IMR-90 (cell line): ENCODE measurements at places on chromosomes 16 and 17. TPM values are rescaled to one million over a fixed set of nuclear protein-coding genes. Genes with fewer than 3 reads are reported as not detected.

GRCh38 chr16:81850197-81850944 lies 71.3 kb downstream of the PLCG2 start:
- H3K27me3 ChIP-seq, result peaks cover 1% of the 10 kb centered on the region
- H3K4me3 ChIP-seq, result no peak overlapping the region
- H3K36me3 ChIP-seq, result no peaks in the 10 kb centered on the region
- H3K4me1 ChIP-seq, result no peaks in the 10 kb centered on the region

DNA sequence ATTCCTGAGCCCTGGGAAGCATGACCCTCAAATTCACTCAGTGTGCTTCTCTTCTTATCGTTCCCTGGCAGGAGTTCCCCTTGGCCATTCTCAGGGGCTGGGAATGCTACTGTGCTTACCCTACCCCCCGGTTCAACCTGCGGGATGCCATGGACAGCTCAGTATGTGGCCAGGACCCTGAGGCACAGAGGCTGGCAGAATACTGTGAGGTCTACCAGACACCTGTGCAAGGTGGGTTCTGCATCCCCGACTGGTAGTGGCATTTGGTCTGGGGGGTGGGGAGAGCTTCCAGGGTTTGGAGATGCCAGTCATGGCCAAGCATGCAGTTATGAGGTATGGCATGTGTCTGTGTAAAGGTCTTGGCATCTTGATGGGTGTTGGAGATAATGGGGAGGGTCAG lies 39.4 kb downstream of the WSCD1 start:
- no peak for DNase-seq
- no peaks in the 10 kb centered on the region for H3K36me3 ChIP-seq
- no peak overlapping the region for H3K4me3 ChIP-seq
- H3K4me1 ChIP-seq, result no peaks in the 10 kb centered on the region

- peaks cover 6% of the 10 kb centered on the region for H3K4me1 ChIP-seq
- no peak overlapping the region; the same call in 1 of the 2 replicates for H3K27ac ChIP-seq
- H3K36me3 ChIP-seq, result no peaks in the 10 kb centered on the region
- no peaks in the 10 kb centered on the region for H3K27me3 ChIP-seq
These were observed 6.5 kb upstream of the CTCF start for GRCh38 chr16:67555795-67556212.

- no peak overlapping the region for H3K4me3 ChIP-seq
- no peaks in the 10 kb centered on the region; the same call in 1 of the 2 replicates for H3K27me3 ChIP-seq
- H3K36me3 ChIP-seq, result no peaks in the 10 kb centered on the region
- no peak overlapping the region for H3K27ac ChIP-seq
- no peaks in the 10 kb centered on the region for H3K4me1 ChIP-seq
- peak; percentile 37 for DNase-seq
These were observed 26.4 kb upstream of the RPL38 start for GRCh38 chr17:74177018-74177450.

DNA sequence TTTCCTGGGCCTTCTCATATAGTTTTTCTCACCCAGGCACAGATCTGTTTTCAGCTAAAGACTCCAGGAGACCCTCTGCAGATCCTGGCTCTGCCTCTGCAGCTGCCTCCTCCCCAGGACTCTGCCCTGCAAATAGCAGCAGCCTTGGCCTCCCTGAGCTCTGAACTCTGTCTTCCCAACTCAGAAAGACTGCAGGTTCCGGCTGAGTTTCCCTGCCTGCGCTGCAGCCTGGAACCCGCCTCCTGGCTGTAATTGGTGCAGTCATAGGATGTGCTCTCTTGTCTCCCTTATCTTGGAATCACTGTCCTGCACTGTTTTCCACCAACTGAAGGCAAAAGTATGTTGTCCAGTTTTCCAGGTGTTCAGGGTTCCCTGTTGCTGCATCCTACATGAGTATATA lies 14.3 kb upstream of the DNASE1 start:
- peaks cover 9% of the 10 kb centered on the region; the same call in 1 of the 2 replicates for H3K36me3 ChIP-seq
- DNase-seq, result no peak
- no peak overlapping the region for H3K4me3 ChIP-seq
- H3K27ac ChIP-seq, result no peak overlapping the region
- peaks cover 8% of the 10 kb centered on the region for H3K4me1 ChIP-seq
- no peaks in the 10 kb centered on the region for H3K27me3 ChIP-seq

DNA sequence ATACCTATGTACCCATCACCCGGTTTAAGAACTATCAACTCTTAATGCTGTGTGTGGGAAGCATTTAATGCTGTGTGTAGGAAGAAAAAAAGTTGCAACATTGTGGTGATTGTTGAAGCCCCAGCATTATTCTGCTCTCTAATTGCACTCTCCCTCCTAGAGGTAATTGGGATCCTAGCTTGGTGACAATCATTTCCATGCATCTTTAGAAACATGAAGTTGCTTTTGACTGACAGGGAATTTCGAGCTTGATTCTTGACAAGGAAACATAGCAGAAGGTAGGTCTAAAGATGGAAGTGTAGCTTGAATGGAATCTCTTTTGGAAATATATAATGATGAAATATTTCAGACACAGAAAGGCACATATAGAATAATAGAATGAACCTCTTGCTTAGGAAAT lies 27.3 kb downstream of the HEXIM2 start:
- H3K27me3 ChIP-seq, result no peaks in the 10 kb centered on the region
- H3K4me3 ChIP-seq, result no peak overlapping the region
- DNase-seq, result no peak

DNA sequence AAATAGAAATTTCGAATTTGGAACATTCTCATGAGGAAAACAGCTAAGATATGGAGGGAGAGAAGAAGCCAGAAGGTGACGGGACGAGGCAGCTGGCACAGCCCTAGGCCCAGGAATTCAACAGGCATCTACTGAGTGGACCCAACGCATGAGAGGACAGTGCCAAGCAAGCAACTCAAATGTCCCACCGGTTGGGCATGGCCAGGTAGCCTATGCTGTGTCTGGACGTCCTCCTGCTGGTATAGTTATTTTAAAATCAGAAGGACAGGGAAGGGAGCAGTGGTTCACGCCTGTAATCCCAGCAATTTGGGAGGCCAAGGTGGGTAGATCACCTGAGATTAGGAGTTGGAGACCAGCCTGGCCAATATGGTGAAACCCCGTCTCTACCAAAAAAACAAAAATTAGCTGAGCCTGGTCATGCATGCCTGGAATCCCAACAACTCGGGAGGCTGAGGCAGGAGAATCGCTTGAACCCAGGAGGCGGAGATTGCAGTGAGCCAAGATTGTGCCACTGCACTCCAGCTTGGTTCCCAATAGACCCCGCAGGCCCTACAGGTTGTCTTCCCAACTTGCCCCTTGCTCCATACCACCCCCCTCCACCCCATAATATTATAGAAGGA lies 2.0 kb downstream of the GH1 start:
- no peak overlapping the region for H3K27ac ChIP-seq
- no peaks in the 10 kb centered on the region for H3K4me1 ChIP-seq
- H3K36me3 ChIP-seq, result no peaks in the 10 kb centered on the region
- peaks cover 38% of the 10 kb centered on the region for H3K27me3 ChIP-seq
- H3K4me3 ChIP-seq, result no peak overlapping the region

GRCh38 chr16:10078541-10078949 lies 103.7 kb downstream of the GRIN2A start:
- no peaks in the 10 kb centered on the region for H3K4me1 ChIP-seq
- H3K4me3 ChIP-seq, result no peak overlapping the region
- H3K36me3 ChIP-seq, result no peaks in the 10 kb centered on the region
- DNase-seq, result no peak
- H3K27me3 ChIP-seq, result no peaks in the 10 kb centered on the region

- H3K4me1 ChIP-seq, result no peaks in the 10 kb centered on the region
- peak overlapping the region; percentile 26; the same call in 1 of the 2 replicates for H3K4me3 ChIP-seq
- H3K27me3 ChIP-seq, result peaks cover 30% of the 10 kb centered on the region
- H3K27ac ChIP-seq, result no peak overlapping the region; the same call in 1 of the 2 replicates
- DNase-seq, result peak; percentile 2
These were observed 40.5 kb upstream of the ACSF3 start for GRCh38 chr16:89052890-89053724.

DNA sequence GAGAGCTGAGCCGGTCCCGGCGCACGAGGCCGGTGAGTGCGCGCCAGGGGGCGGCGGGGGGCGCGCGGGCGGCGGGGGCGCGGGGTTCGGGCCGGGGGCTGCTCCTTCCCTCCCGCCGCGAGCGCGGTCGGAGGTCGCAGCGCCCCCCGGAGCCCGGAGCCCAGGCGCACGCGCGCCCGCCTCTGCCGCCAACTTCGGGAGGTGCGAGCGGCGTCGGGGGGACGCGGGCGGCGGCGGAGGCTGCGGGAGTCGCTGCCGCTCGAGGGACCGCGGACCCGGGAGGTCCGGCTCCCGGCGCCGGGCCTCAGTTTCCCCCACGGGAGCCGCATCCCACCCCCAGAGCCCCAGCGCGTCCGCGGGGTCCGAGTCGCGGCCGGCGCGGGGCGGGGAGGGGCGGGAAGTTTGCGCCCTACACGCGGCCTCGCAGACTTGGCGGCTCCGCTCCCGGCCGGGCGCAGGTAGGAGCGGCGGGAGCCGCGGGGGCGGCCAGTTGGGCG lies at the start of gene PRR35:
Gene PRR35, plus strand, starts transcription at position 191 of the 497 bp plus-strand sequence. CDS start 2,901 bp downstream, outside the sequence.
- no peak within 1 kb of the TSS for H3K27ac ChIP-seq
- no peak within 1 kb of the TSS for H3K4me3 ChIP-seq
- H3K27me3 ChIP-seq, result peaks cover 48% of the 10 kb centered on the region
- H3K4me1 ChIP-seq, result no peaks in the 10 kb centered on the region
- no peak for DNase-seq

DNA sequence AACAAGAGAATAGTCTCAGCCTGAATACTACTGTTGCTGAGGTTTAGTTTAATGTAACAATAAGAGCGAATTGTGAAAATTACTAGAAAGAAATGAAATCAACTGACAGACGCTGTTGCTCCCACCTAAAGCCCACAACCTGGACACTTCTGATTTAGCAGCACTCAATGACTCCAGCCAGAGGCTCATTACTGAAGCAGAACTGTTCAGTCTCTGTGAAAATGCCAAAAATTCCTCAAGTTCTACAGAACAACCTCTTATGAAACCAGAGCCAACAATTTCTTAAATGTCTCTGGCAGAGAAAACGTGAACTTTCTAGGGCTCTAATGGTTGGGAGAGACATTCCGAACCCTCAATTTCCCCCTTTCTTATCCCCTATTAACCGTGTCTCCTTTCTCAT lies 9.9 kb downstream of the PSME3IP1 start:
- DNase-seq, result no peak
- peaks cover 4% of the 10 kb centered on the region; the same call in 1 of the 2 replicates for H3K4me1 ChIP-seq
- no peak overlapping the region for H3K4me3 ChIP-seq
- no peak overlapping the region for H3K27ac ChIP-seq
- H3K36me3 ChIP-seq, result peaks cover 19% of the 10 kb centered on the region

- peaks cover 2% of the 10 kb centered on the region; the same call in 1 of the 2 replicates for H3K4me1 ChIP-seq
- H3K4me3 ChIP-seq, result no peak overlapping the region
- DNase-seq, result no peak
- H3K36me3 ChIP-seq, result no peaks in the 10 kb centered on the region
- H3K27ac ChIP-seq, result no peak overlapping the region
- peaks cover 81% of the 10 kb centered on the region for H3K27me3 ChIP-seq
These were observed 22.6 kb upstream of the NGFR start for GRCh38 chr17:49472527-49472926.

DNA sequence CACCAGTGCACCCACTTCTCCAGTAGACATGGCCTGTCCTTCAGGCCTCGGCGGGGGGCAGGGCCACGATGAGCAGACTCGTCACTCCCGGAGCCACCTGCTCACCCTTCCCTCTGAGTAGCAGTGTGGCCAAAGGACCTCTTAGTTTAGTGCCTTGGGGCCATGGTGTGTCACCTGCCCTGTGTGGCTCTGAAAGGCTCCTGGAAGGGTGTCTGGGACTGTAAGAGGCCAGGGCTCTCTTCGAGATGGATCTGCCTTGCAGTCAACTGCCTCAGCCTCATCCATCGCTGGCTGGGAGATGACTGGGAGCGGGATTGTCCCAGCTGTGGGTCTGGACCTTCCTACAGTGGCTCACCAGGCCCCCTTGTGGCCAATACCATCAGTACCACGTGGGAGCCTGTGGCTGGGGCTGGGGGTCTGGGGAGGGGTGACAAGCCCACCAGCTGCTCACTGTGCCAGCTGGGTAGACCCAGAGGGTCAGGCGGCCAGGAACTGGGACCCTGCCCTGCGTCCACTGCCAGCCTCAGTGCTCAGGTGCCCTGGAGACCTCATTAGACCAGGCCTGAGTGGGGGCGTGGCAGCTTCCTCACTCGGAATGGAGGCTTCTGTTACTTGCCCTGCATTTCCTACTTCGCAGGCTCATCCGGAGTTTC lies 133.4 kb downstream of the OR1D5 start:
- H3K4me3 ChIP-seq, result no peak overlapping the region
- no peak overlapping the region for H3K27ac ChIP-seq
- H3K4me1 ChIP-seq, result no peaks in the 10 kb centered on the region
- H3K36me3 ChIP-seq, result no peaks in the 10 kb centered on the region
- DNase-seq, result peak; percentile 39
- H3K27me3 ChIP-seq, result no peaks in the 10 kb centered on the region

DNA sequence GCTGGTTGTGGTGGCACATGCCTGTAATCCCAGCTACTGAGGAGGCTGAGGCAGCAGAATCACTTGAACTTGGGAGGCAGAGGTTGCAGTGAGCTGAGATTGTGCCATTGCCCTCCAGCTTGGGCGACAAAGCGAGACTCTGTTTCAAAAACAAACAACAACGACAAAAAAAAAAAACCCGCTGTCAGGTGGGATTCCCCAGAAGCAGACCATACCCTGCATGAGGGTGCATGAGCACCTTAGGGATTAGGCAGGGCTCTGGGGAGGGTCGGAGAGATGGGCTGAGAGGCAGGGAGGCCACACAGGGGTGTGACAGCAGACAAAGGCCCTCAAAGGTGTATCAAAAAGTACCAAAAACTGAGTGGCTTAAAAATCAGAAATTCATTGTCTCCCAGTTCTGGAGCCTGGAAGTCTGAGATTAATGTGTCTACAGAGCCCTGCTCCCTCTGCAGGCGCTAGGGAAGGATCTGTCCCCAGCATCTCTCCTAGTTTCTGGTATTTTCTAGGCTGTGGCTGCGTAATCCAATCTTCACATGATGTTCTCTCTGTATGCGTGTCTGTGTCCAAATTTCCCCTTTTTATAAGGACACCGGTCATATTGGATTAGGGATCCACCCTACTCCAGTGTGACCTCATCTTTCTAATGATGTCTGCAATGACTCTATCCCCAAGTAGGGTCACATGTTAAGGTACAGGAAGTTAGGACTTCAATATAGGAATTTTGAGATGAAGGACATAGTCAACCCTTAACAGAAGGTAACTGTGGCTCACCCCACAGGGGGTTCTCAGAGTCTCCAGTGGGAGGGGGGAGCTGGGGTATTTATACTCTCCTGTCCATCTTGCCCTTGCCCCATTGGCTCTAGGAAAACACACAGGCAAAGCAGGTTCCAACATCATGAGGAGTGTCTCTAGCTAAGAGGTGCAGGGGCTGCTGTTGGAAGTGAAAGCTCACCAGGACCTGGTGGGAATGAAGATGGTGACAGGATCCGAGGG lies 13.6 kb upstream of the TVP23A start:
- H3K27me3 ChIP-seq, result peaks cover 9% of the 10 kb centered on the region
- DNase-seq, result no peak

HOXB1 gene
- not detected in 2 replicates for polyA plus RNA-seq

MT4 gene
- polyA plus RNA-seq, result not detected in 2 replicates

TPSD1 gene
- polyA plus RNA-seq, result not detected in 2 replicates

SLC6A4 gene
- not detected in 2 replicates for polyA plus RNA-seq

KRTAP9-8 gene
- polyA plus RNA-seq, result not detected in 2 replicates

RNF43 gene
- not detected in 2 replicates for polyA plus RNA-seq

KRT12 gene
- not detected in 2 replicates for polyA plus RNA-seq

DUXB gene
- polyA plus RNA-seq, result not detected in 2 replicates

MYH8 gene
- polyA plus RNA-seq, result not detected in 2 replicates
